Pulmonary artery endothelial cell (primary cell): ENCODE measurements at places on chromosomes 16 and 17. TPM values are rescaled to one million over a fixed set of nuclear protein-coding genes. Genes with fewer than 3 reads are reported as not detected.

DNA sequence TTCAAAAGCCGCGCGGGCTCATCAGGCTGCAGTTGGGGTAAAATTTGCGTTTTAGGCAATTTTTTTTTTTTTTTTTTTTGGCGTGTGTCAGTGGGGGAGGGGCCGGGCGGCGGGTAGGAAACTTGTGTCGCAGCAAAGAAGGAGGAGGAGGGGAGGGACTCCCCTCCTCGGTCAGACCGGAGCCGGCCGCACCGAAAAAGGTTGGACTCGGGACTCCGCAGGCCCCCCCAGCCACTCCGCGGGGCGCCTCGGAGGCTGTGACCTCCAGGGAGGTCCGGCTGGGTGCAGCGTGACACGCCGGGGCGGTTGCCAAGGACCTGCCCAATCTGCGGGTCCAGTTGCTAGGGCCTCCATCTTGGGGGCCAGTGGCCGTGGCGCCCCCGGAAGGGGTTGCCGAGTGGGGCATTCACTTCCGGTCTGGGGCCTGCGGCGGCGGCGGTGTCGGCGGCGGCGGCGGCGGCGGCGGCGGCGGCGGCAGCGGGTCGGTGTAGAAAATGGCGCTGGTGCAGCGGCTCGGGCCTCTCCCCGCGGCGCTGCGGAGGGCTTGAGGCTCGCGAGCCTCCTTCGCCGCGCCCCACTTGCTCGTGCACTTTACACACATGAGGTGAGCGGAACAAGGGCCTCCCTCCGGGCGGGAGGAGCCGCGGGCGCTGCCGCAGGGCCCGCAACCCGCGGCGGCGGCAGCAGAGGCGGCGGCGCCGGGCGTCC lies at the start of gene TNRC6A:
TNRC6A (plus strand) TSS at position 409 of the 708 bp plus-strand sequence; CDS start at position 600, 191 bp downstream.
- DNase-seq = peak; percentile 51

- DNase-seq = no peak
These were observed 2.2 kb downstream of the UBALD1 start for GRCh38 chr16:4612474-4612931.

DNA sequence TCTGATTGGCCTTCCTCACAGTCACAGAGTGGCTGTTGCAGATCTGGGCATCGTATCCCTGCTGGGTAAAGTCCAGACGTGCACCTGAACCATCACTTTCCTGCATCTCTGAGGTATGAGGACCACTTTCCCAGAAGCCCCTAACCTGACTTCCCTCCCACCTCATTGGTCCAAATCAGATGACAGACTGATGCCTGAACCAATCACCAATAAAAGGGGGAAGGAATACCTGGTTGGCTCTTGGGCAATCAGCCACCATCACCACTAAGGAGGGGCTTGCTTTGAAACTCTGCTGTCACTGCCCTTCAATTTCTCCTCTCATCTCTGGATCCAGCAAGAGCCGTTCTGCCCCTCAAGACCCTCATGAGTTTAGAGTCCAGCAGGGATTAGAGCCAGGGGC lies 13.6 kb upstream of the WFDC1 start:
- DNase-seq = no peak

- no peak for DNase-seq
These were observed 162.5 kb downstream of the TRIM37 start for GRCh38 chr17:58944166-58944565.

- DNase-seq = no peak
These were observed 14.1 kb downstream of the CCL4 start for GRCh38 chr17:36117505-36118382.

GRCh38 chr17:1150863-1151600 lies 28.7 kb downstream of the ABR start:
- no peak for DNase-seq

- DNase-seq = no peak
These were observed 17.1 kb downstream of the ZNF652 start for GRCh38 chr17:49344914-49345313.

Gene SYCE1L
- 1.9 and 2.8 TPM in 2 replicates for total RNA-seq

- DNase-seq = peak; percentile 60
These were observed 17.9 kb downstream of the PSME3IP1 start for GRCh38 chr16:57167953-57168352.

DNA sequence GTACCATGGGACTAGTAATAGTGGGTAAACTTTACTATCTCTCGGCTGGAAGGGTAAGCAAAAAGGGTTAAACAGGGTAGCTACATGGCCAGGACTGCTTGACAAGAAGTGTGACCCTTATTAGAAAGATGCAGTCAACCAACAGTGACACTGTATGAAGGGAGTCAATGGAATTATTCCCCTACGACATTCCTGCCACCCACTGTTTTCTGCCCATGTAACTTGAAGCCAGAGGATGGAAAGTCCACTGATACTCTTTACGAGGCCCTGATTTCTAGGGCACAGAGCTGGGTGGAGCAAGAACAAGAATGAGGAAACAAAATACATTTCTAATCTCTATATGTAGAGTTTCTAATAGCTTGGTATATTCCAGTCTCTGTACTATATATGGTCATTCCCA lies 1102.5 kb downstream of the CDH11 start:
- DNase-seq = no peak

Gene PIK3R5
- not detected in 2 replicates for total RNA-seq

Gene C1QL1
- 0.11 and 0.20 TPM in 2 replicates for total RNA-seq

- no peak for DNase-seq
These were observed 250.7 kb downstream of the HS3ST3A1 start for GRCh38 chr17:13351046-13351445.

Gene ITGB4
- total RNA-seq = 6.9 and 14.2 TPM in 2 replicates

DNA sequence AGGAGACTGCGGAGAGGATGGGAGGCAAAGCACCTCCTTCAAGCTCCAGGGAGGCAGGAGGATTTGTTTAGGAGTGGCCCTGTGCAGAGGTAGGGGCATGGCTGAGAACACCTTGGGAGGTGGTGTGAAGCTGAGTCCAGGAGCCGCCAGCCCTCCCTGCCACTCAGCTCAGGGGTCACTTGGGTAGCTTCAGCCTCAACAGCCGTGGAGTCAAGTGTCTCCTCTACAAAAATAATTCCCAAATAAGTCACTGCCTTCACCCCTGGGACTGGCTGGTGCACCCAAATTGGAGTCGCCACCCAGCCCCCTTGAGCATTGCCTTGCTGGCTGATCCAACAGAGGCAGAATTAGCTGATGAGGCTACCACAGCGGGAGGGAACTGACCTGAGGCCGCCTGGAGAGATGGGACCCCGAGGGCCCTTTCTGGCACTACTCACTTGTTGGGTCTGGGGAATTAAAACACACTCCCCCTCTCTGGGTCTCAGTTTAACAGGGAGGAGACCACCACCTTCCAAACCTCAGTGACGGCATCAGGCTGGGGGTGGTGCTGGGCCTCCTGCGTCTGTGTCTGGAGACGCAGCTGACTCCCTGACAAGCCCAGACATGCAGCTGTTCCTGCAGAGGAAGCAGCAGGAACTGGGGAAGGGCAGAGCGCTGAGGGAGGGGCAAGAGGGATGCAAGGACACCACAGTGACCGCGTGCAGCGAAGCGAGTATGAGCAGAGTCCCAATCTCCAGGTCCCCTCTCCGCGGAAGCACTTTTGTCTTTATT lies 87.9 kb upstream of the TOB1 start:
- DNase-seq = peak; percentile 22

Gene SEPTIN12
- total RNA-seq = not detected in 2 replicates
